Small intestine (tissue), 16 donors: ENCODE measurements at places on chromosomes 1 and 21. TPM values are rescaled to one million over a fixed set of nuclear protein-coding genes. Genes with fewer than 3 reads are reported as not detected.
A peak's percentile ranks its signal among the peaks of the same experiment; 100 is the strongest.

The NHLH2 gene
- not detected for polyA plus RNA-seq

DNA sequence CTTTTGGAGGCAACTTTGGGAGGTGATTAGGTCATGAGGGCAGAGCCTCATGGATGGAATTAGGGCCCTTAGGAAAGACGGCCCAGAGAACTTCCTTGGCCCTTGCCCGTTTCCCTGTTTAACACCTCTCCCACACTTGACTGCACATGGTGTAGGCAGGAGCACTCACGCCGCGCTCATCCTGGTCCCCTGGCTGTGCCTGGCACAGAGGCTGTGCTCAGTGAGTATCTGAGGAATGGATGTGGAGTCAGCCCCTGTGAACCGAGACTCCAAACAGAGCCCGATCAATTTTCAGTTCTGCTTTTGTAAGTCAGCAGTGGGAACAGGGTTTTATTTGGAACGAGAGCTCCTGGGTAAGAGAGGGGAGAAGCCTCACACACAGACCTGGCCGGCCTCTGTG, 29.8 kb upstream of the ETV3 start:
- H3K27ac ChIP-seq: no peak overlapping the region
- no peaks in the 10 kb centered on the region for H3K4me1 ChIP-seq
- H3K27me3 ChIP-seq: no peaks in the 10 kb centered on the region
- no peaks in the 10 kb centered on the region for H3K36me3 ChIP-seq
- no peak overlapping the region for H3K4me3 ChIP-seq

DNA sequence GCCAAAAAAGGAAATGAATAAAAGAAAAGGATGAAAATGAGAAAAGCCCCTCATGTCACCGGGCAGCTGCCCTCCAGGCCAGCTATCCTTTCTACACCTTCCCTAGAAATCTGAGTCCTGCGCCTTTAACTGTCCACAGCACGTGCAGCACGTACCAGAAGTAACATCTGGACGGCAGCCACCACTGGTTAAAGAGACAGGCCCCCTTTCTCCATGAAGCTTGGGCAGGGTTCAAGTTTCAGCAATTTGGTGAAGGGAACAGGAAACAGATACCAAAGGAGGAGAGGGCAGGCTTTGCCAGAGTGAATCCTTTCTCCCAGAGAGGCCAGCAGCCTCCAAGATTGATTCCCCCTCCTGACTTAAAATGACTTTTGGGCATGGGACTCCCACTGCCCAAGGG, 3.6 kb upstream of the KIAA2013 start:
- H3K27me3 ChIP-seq: no peaks in the 10 kb centered on the region
- peaks cover 2% of the 10 kb centered on the region for H3K4me1 ChIP-seq
- H3K4me3 ChIP-seq: no peak overlapping the region
- peak; percentile 73 for DNase-seq
- H3K27ac ChIP-seq: peak overlapping the region; percentile 68

The ADGRL4 gene
- 5.8 TPM for polyA plus RNA-seq

GRCh38 chr1:200473698-200474371, 64.0 kb upstream of the ZNF281 start:
- H3K4me1 ChIP-seq: peaks cover under 1% of the 10 kb centered on the region
- DNase-seq: no peak
- no peak overlapping the region for H3K4me3 ChIP-seq
- H3K36me3 ChIP-seq: no peaks in the 10 kb centered on the region

GRCh38 chr1:170518965-170519364, 13.0 kb upstream of the GORAB start:
- DNase-seq: no peak
- no peaks in the 10 kb centered on the region for H3K27me3 ChIP-seq
- no peaks in the 10 kb centered on the region for H3K4me1 ChIP-seq
- H3K36me3 ChIP-seq: no peaks in the 10 kb centered on the region

The AVPR1B gene
- polyA plus RNA-seq: not detected

The NBPF4 gene
- 0.07 TPM for polyA plus RNA-seq

DNA sequence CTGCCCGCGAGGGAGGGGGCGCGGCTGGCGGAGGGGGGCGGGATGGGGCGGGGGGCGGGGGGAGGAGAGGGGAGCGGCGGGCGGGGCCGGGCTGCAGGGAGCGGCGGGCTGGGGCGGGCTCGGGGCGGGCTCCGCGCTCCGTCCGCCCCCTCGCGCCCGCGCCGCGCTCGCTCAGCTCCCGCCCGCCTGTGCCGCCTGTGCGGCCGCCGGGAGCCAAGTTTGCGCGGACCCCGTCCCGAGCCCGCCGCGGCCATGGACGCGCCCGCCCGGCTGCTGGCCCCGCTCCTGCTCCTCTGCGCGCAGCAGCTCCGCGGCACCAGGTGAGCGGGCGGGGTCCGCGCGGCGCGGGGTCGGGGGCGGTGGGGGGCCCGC, at the start of gene GABRD:
Gene GABRD, plus strand, starts transcription at position 174 of the 372 bp plus-strand sequence. Its CDS starts 79 bp downstream, at position 253.
- no peaks in the 10 kb centered on the region for H3K36me3 ChIP-seq
- no peak for DNase-seq
- H3K27ac ChIP-seq: no peak within 1 kb of the TSS
- peaks cover 32% of the 10 kb centered on the region for H3K27me3 ChIP-seq
- H3K4me1 ChIP-seq: no peaks in the 10 kb centered on the region

GRCh38 chr1:99648107-99648506, 2.2 kb downstream of the PALMD start:
- H3K27me3 ChIP-seq: no peaks in the 10 kb centered on the region
- DNase-seq: no peak
- no peaks in the 10 kb centered on the region for H3K36me3 ChIP-seq
- H3K4me1 ChIP-seq: no peaks in the 10 kb centered on the region
- no peak overlapping the region for H3K27ac ChIP-seq

GRCh38 chr1:112332176-112333150, 63.6 kb upstream of the CTTNBP2NL start:
- no peak overlapping the region for H3K27ac ChIP-seq
- no peak overlapping the region for H3K4me3 ChIP-seq
- peaks cover 13% of the 10 kb centered on the region for H3K27me3 ChIP-seq
- no peaks in the 10 kb centered on the region for H3K4me1 ChIP-seq
- no peak for DNase-seq

The NGF gene
- 3.0 TPM for polyA plus RNA-seq

The TACSTD2 gene
- polyA plus RNA-seq: 4.9 TPM

The LDLRAD1 gene
- polyA plus RNA-seq: 0.92 TPM

The UHMK1 gene
- polyA plus RNA-seq: 40.8 TPM

The ADCY10 gene
- polyA plus RNA-seq: 1.1 TPM

DNA sequence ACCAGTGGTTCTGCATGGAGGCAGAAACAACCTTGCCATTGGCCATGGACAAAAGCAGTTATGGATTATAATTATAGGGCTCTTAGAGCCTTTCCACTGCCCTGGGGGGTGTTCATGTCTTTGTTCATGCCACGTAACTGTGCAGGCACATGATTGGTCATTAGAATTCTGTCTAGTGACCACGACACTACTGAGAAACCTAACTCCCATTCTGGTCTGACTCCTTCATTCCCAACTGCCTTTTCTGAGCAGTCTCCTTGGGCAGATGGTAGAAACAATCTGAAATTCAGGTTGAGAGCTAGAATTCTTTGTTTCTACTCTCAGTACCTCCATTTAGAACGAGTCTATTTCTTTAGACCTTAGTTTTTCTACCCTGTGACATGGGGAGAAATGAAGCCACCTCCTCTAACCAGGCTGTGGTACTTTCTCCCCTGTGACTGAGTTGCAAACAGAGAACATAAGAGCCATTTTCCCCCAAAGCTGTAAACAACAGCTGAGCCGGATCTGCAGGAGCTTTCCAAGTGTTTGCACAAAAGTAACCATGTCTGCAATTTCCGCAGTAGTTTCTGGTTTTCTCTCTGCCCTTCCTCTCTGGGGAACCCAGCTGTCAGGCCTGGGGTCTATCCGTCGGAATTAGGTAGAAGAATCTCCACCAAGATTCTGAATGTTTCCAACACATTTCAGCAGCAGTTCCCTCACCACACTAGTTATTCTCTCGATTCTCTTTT, 37.7 kb upstream of the IPO9 start:
- peaks cover 35% of the 10 kb centered on the region for H3K36me3 ChIP-seq
- H3K4me1 ChIP-seq: no peaks in the 10 kb centered on the region
- H3K27ac ChIP-seq: peak overlapping the region; percentile 87
- H3K4me3 ChIP-seq: no peak overlapping the region
- no peaks in the 10 kb centered on the region for H3K27me3 ChIP-seq
- no peak for DNase-seq

The NR5A2 gene
- polyA plus RNA-seq: 16.1 TPM
